ENCODE measurements at places on chromosomes 2 and 18.
A peak's percentile ranks its signal among the peaks of the same experiment; 100 is the strongest.

DNA sequence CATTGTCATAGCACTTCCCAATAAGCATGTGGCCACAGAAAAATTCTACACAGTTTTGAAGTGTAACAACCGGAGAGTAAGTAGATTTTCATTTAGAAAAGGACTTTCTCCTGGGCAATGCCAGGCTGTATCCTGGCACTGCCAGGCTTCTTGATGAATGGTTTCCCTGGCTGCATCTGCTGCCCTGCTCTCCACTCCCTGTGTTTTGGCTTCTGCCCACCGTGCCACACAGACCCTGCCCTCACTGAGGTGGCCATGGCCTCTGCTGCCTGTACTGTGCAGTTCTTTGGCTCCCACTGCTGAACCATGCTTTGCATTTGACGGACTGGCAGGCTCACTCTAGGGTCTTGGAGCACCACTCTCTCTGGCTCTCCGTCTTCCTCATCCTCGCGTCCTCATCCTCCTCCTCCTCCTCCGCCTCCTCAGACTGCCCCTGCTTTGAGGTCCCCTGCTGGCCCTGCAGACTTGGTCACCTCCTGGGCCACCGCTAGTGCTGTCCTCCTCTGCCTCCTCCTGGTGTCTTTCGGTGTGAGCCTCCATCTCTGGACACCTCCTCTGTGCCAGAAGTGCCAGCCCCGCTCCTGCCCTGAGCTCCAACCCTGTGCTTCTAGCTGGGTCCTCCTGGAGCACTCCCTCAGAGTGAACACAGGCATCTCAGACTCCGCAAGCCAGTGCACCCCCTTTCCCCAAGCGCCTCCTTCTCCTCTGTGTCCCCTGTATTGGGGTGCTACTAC lies 45.9 kb upstream of the CNGA3 start:
- DNase-seq: no peak

GRCh38 chr18:27728659-27729058 lies 448.3 kb downstream of the CDH2 start:
- no peak for DNase-seq

DNA sequence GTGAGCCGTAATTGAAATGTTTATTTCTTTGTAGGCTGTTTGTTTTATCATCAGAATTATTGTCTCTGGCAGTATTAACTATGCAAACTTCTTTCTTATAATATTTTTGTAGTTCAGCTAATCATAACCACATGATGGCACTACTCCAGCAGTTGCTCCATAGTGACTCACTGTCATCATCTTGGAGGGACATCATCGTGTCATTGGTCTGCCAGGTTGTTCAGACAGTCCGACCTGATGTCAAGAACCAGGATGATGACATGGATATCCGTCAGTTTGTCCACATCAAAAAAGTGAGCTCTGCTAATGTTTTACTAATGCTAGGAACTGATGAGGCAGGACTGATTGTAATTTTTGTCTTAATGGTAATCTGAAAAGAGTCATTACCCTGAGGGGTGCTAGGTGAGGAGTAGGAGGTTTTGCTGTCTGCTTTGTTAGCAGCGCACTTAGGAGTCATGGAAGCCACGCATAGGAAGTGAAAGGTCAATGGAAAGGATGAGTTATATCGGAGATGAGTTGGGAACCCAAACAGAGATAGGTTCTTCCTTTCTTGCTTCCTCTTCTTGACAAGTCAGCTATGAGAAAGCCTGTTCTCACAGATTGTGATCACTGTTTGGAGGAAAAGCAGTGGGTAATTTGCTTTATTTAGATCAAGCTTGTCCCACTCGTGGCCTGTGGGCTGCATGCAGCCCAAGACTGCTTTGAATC lies 49.2 kb downstream of the PIKFYVE start:
- no peak for DNase-seq

DNA sequence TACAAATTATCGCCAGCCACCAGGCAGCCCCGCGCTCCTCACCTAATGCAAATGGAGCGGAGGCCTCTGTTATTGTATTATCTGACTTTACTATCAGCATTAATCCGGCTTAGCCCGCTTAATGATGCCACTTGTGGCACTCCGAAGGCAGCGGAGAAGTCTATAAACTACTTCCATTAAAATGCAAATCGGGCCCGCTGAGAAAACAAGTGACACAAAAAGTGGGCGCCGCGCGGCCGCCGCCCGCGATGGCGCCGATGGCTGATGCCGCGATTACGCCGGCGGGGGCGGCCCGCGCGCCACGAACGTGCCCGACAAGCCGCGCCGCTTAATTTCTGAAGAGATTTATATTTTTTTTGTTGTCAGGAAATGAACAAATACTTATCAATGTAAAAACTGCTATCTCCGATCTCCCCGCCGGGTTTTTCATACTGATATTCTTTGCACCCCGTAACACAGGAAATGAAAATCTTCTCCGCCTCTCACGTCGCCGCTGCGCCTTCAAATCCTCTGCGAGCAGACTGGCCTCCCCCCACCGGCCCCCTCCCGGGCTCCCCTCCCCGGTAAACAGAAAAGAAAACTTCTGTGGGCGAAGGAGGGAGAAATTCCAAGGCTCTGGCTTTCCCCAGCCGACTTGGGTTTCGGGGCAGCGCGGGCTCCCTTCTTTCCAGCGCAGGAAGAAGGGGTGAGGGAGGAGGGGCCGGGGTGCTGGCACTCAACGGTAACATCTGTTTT lies 221.8 kb downstream of the INSIG2 start:
- no peak for DNase-seq

DNA sequence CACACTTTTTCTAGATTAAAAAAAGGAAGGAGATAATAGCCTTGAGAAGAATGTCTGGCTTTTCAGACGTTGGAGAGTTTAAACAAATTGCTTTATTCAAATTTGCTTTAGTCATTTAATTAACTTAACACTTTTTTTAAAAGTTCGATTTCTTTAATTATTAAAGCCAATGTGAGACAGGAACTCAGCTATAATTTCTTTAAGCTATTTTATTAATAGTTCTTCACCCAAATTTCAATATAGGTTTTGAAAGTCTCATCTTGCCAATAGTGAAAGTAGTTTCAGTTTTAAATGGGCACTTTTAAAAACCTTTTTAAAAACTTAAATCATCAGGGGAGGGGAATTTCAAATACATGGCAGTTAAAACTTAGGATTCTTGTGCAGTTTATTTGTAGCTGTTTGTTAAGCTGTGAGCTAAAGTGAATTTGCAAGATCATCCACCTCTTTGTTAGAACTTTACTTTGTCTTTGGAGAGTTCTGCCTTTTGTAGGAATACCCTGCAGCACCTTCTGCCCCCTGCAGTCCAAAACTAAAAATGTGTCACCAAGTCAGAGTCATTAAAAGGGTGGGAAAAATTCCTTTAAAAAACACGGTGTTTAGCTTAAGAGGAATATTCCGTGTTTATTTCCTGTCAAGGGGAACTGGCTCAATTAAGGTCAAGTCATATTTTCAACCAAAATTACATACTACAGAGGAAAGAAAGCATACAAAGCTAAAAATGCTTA lies 4.6 kb downstream of the TGIF1 start:
- DNase-seq: no peak

DNA sequence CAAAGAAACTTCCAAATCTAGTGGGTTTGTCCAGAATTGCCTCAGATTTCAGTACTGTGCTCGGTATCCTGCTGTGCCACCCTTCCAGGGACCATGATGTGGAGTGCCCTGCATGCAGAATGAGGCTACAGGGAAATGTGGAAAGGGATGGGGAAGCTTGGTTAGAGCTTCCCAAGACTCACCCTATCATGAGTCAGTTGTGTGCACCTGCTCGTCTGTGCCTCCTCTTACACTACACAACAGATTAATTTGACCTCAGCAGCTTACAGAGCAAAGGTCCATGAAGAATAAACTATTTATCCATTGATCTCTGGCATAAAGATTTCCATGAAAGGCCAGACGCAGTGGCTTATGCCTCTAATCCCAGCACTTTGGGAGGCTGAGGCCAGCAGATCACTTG lies 21.3 kb upstream of the NCK2 start:
- DNase-seq: no peak

GRCh38 chr18:5961828-5962150 lies 66.5 kb upstream of the TMEM200C start:
- no peak for DNase-seq

- DNase-seq: peak; percentile 47
These were observed 25.0 kb downstream of the DCDC2C start for GRCh38 chr2:3728104-3729054.

DNA sequence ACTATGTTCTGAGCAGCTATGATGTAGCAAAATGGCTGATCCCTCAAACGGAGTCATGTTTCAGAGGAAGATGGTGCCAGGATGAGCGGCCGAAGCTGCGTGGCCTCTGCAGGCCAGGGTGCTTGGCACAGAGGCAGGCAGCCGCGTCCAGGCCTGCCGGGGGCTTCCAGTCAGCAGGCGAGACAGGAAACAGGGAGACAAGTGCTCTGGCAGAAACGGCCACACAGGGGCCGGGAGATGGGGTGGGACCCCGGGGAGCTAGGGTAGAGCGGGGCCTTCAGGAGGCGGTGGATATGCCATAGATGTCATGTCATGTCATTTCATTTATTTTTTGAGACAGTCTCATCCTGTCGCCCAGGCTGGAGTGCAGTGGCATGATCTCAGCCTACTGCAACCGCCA lies 50.7 kb downstream of the EIPR1 start:
- DNase-seq: no peak

Measured in NCI-H2171 (cell line).